ENCODE measurements at places on chromosomes 11 and 22.
A peak's percentile ranks its signal among the peaks of the same experiment; 100 is the strongest.

DNA sequence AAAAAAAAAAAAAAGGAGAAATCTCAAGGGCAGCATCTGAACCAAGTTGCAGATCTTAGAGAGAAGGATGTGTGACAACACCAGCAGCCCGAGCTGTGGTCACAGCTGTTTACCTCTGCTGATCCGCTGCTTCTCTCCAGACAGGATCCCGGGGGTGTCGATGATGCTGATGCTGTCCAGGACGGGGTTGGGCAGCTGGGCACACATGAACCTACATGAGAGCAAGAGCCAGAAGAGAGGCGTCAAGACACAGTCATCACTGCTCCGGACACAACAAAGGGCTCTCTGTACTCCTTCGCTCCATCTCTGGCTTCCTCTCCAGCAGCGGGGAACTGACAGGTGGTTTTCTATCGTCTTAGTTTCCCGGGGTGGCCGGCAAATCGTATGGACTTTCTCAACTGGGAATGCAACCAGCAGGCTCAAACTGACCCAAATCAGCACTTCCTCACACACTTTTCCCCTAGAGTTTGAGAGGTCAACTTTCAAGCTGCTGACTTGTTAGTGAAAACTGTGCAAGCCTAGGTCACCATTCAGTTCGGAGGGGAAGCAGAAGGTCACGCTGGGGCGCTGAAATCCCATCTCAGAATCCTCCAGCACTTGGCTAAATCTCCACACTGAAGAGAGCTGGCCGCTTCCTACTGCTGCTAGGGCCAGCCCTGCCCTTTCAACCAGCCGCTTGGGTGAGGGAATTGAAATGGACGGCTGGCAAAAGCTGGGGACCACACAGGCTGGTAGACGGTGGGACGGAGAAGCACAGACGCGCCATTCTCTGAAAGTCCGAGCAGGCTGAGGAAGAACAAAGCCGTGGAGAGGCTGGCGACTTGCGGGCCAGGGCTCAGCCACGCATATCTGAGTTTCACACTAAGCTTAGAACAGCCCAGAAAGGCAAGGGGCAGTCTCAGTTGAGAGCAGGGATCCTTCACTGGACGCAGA, 3.8 kb downstream of the EHD1 start:
- no peak for DNase-seq

DNA sequence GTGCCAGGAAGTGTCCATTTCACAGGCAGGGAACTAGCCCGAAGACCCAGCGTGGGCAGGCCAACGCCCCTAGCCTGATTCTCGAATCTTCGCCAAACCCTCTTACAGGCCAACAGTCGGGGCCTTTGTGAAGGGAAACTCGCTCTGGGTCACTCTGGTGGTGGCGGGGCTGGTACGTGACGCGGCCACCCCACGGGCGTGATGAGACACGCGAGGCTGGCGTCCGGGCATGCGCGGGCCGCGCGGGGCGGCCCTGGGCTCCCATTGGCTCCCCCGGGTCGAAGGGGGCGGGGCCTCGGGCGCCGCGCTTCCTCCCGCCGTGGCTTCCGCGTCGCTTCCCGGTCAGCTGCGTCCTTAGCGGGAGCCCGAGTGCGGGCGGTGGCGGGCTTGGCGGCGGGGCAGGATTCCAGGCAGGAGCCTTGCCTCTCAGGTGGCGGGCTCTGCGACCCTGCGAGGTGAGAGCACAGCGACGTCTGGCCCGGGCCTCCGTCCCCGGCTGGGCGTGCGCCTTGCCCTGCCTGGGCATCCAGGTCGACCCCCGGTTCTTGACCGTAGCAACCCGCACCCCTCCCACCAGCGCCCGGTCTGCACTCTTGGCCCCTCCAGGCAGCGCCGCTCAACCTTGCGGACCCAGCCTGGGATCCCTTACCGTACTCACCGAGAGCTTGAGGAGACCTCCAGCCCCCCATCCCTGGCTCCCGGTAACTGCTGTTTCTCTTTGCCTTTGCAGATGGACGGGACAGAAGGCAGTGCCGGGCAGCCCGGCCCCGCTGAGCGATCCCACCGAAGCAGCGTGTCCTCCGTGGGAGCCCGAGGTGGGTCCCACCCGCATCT, at the start of gene FRMD8:
FRMD8 (plus strand) TSS at position 331 of the 834 bp plus-strand sequence; CDS start at position 731, 400 bp downstream.
- peak; percentile 96 for DNase-seq

GRCh38 chr11:126384449-126385070, 29.1 kb downstream of the ST3GAL4 start:
- no peak for DNase-seq

DNA sequence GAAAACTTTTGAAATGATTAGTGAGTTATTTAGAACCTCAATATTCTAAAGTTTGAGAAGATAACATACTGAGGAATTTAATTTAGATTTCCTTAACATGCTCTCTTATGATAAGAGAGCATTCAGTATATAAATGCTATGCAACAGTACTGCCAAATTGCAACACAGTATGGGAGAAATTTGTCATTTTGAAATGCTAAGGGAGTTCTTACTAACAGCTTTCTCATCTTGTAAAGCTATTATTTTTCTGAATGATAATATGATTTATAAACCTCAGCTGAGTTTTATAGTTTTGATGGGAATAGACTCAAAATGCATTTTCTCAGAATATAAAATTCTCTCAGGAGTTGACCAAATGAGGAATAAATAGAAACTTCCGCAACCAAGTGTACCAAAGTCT, 108.4 kb downstream of the SPON1 start:
- no peak for DNase-seq

GRCh38 chr11:64186492-64187165, 658 bp downstream of the STIP1 start:
- DNase-seq: no peak

DNA sequence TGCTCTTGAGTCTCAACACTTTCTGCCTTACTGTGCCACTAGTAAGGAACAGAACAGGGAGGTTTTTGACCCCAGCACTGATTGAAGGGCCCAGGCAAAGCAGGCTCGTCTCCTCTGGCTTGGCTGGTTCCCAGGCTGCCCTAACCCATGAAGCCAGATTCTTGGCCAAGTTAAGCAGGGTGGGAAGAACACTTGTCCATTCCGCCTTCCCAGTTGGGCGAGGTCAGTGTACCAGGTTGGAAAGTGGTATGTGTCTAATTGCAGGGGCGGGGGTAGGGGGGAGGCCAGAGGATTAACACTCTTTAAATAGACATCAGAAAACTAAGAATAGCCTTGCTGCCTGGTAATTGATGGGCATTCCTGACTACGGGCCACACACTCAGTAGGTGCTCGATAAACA, 14.4 kb downstream of the TIMP3 start:
- DNase-seq: no peak

GRCh38 chr11:67160872-67161783, 42.1 kb downstream of the KDM2A start:
- DNase-seq: no peak

DNA sequence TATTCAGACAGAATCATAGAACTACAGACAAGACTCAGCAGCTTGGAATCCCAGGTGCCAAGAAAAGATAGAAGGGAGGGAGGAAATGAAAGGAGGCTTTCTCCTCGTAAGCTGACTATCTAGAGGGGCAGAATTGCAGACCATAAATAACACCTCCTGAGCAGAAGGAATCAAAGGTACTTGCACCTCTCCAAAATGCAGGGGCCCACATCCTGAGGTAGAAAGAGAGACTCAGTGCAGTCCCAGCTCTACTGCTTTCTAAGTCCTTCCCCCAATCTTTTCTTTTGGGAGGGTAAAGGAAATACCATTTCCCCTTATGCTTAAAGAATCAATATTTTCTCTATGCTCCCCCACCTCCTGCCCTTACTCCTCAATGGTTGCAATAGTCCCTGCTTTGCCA, 55.2 kb downstream of the SYTL2 start:
- DNase-seq: no peak

GRCh38 chr11:497565-498296, 9.3 kb downstream of the RNH1 start:
- no peak for DNase-seq

- no peak for DNase-seq
These were observed 1157.5 kb upstream of the RAG2 start for GRCh38 chr11:37755521-37755920.

GRCh38 chr11:15519124-15519791, 404.5 kb downstream of the INSC start:
- DNase-seq: no peak

- DNase-seq: no peak
These were observed 46.7 kb upstream of the SCUBE2 start for GRCh38 chr11:9138133-9138453.

- no peak for DNase-seq
These were observed 726 bp downstream of the RTN4RL2 start for GRCh38 chr11:57460758-57461749.

- no peak for DNase-seq
These were observed 34.6 kb downstream of the MUC2 start for GRCh38 chr11:1109101-1109917.

DNA sequence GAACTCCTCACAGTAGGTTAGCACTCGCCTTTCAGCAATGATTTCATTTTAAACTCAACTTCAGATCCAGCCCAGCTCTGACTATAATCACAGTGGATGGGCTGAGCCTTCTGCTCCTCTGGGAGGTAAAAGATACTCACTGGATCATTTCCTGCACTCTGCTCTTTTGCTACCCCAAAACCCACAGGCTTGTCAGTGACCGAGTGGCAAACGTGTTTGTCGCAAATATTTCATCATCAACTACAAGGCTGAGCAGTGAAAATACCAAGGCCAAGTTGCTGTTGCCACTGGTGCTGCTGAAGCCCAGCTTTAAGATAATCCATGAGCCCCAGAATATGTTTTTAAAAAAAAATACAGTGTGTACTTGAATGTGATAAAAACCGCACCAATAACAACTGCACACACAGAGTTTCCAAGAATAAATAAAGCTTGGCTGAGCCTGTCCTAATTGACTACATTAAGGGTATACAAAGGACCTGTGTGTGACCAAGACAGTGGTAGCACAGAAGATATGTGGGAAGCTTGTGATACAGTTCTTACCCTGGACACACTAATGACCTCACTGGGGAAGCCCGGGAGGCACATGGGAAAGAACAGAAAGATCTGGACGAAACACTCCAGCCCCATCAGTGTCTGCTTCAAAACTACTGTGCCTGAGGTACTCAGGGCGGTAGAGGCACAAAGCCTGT, 41.3 kb downstream of the ABTB2 start:
- no peak for DNase-seq

- no peak for DNase-seq
These were observed 31.0 kb upstream of the CHRM4 start for GRCh38 chr11:46422588-46422987.

DNA sequence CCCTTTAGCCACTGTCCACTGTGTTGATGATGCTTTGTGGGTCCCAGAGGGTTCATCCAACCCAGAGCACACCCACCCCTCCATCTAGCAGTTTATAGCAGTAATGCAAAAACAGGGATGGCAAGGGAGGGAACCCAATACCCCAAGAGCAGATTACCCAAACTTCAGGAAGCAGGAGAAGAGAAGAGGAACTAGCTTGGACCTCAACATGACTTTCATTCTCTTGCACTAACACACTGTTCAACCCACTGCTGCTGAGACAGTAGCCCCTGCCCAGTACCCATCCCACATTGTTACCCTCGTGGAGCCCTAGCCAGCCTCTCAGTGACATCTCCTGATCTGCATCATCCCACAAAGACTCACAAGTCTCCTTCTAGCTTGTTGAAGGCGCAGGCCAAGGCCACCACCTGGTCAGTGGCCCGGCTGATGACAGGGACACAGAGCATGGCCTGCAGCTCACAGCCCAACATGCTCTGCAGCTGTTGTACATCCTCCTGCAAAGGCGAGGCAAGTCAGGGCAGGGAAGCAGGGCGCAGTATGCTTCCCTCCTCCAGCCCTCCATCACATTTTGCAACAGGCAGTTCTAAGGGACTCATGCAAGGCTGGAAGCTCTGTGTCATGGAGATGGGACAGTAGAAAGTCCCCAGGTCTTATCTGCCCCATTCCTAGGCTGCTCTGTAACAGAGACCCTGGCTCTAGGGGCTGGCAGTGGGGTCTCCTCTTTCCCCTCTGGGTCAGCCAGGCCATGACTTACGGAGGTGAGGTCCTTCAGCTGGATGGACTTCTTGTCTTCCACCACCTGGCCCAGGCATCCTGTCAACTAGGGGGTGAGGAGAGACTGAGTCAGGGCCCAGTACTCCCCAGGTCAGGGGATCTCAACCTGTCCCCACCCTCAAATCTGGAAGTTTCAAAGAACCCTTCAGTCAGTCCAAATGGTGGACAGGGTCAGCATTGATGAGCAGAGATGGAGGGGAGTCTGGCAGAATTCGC, 85.5 kb downstream of the PDE2A start:
- no peak for DNase-seq

DNA sequence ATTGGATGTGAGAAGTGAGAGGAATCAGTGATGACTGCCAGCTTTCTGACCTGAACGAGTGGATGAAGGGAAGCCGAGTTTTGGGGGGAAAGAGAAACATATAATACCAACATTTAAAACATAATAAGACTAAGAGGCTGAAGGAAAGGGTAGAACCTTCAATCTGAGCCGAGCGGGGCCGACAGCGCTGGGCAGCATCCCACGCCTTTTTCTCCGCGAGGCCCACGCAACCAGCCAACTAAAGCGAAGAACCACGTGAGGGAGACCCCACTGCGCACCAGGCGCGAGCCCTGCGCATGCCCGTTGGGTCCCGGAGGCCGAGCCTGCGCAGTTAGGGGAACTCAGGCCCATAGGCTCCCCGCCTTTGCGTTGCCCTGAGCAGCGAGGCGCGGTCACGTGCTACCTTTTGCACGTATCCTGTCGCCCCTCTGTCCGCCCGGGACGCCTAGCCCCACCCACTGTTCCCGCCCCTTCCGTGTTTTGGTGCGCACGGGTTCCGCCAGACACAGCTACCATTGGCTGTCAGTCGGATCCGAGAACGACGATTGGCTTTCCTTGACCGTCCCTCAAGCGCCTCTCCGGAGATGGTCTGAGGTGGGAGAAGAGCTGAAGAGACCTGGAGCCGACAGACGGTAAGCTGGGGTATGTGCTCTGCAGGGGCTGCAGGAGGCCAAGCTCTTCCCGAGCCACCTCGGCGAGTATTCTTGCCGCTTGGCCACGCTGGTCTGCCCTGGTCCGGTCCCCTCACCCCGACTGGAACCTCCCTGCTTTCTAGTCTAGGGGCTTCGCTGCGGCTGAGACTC, at the start of gene HINFP:
HINFP (plus strand) TSS at position 573 of the 803 bp plus-strand sequence. CDS start 5,365 bp downstream, outside the sequence.
- DNase-seq: peak; percentile 99

- no peak for DNase-seq
These were observed 50.4 kb upstream of the OPCML start for GRCh38 chr11:133582750-133583149.

- no peak for DNase-seq
These were observed 606.8 kb downstream of the NTM start for GRCh38 chr11:131977231-131977630.

- DNase-seq: no peak
These were observed 1390.7 kb downstream of the FAM181B start for GRCh38 chr11:81342966-81343365.
